ENCODE measurements at places on chromosomes 16 and 17. TPM values are rescaled to one million over a fixed set of nuclear protein-coding genes. Genes with fewer than 3 reads are reported as not detected.

NPIPA8 gene
- total RNA-seq, result 0.22 TPM

AXIN2 gene
- 4.5 TPM for total RNA-seq

TPSB2 gene
- not detected for total RNA-seq

EZH1 gene
- total RNA-seq, result 21.3 TPM

FOXO3B gene
- total RNA-seq, result 3.9 TPM

PLEKHM1 gene
- total RNA-seq, result 35.0 TPM

CANT1 gene
- 76.7 TPM for total RNA-seq

TBC1D3D gene
- total RNA-seq, result not detected

KRT40 gene
- not detected for total RNA-seq

KCNH6 gene
- total RNA-seq, result not detected

ACLY gene
- total RNA-seq, result 309 TPM

PPY gene
- not detected for total RNA-seq

NPW gene
- 0.13 TPM for total RNA-seq

ADAMTS18 gene
- 14.1 TPM for total RNA-seq

CCDC43 gene
- total RNA-seq, result 49.9 TPM

KRT20 gene
- not detected for total RNA-seq

PRCD gene
- total RNA-seq, result 0.65 TPM

CLEC18B gene
- 0.40 TPM for total RNA-seq

GRAPL gene
- 21.1 TPM for total RNA-seq

PERCC1 gene
- not detected for total RNA-seq

CDC6 gene
- total RNA-seq, result 53.5 TPM

LRRC37A3 gene
- total RNA-seq, result 13.3 TPM

TOB1 gene
- total RNA-seq, result 8.0 TPM

TPSD1 gene
- total RNA-seq, result not detected

GDPD3 gene
- total RNA-seq, result 1.7 TPM

LPO gene
- total RNA-seq, result not detected

PRDM7 gene
- total RNA-seq, result not detected

SLC6A2 gene
- not detected for total RNA-seq

AANAT gene
- total RNA-seq, result not detected

PRSS33 gene
- total RNA-seq, result not detected

TRIM47 gene
- 38.1 TPM for total RNA-seq

CCDC200 gene
- total RNA-seq, result not detected

ESRP2 gene
- total RNA-seq, result 0.53 TPM

CLEC10A gene
- not detected for total RNA-seq

ATP2A1 gene
- 0.36 TPM for total RNA-seq

SMTNL2 gene
- total RNA-seq, result not detected

HLF gene
- total RNA-seq, result under 0.01 TPM

KCNJ18 gene
- not detected for total RNA-seq

SBK1 gene
- 0.07 TPM for total RNA-seq

ARL5C gene
- total RNA-seq, result not detected

SGF29 gene
- 10.1 TPM for total RNA-seq

RRAD gene
- 0.27 TPM for total RNA-seq

NGFR gene
- not detected for total RNA-seq

CLDN6 gene
- total RNA-seq, result not detected

SULT1A4 gene
- total RNA-seq, result 11.6 TPM

TAC4 gene
- total RNA-seq, result not detected

NOD2 gene
- total RNA-seq, result 0.27 TPM

CD300H gene
- not detected for total RNA-seq

ERI2 gene
- 21.1 TPM for total RNA-seq

TLCD3B gene
- 0.13 TPM for total RNA-seq

TBC1D10B gene
- 49.8 TPM for total RNA-seq

DRC3 gene
- total RNA-seq, result 1.3 TPM

RBBP6 gene
- 56.0 TPM for total RNA-seq

CSH1 gene
- total RNA-seq, result not detected

SEZ6 gene
- total RNA-seq, result not detected

CCR7 gene
- not detected for total RNA-seq

All from thoracic aorta endothelial cell (primary cell).